SHP77 treated with DMSO at 0.1 percent for 48 hours (cell line): ENCODE measurements at places on chromosomes 13 and 19.

DNA sequence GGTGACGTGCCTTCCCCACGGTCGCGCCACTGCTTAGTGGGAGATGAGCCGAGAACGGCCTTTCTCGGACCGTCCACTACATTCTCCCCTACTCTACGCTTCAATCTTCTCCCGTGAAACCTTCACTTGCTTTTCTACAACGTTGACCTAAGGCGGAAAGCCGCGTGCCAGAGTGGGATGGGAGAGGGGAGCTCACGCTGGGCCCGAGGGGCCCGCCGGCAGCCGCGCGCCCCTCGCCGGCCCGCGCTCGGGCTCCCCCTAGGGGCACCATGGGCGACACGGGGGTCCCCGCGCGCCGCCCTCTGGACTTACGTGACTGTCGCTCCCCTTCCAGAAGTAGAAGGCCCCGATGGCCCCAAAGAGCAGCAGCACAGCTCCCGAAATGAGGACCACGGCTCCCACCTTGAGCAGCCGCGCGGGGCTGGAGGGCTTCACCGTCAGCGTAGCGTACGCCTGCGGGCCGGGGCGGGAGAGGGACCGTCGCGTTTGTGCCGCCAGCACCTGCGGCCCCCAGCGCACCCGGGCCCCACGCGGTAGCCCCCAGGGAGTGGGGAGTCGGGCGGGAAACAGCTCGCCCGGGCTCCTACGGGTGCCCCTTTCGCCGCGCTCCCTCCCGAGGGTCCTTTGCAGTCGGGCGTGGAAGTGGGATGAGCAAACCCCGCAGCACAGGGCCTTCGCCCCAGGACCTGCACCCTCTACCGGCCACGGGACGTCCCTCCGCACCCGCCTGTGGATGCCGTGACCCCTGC is 727 bp downstream of the CNMD start:
- DNase-seq: no peak

DNA sequence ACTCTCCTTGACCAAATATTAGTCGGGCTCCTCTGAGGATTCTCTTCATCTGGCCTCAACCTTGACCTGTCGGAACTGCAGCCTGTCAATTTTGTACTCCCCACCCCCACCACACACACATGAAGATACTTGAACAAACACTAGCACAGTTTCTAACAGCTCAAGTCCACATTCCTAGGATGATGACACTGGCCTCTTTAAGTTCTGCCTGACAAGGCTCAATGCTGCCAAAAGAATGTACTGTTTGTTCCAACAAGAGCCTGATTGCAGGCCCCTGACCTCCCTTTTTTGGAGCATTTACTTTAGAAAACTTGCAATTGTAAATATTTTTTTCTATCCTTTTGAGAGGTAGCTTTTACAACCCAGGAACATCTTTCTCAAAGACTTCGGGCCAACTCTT is 169.2 kb upstream of the IRS2 start:
- DNase-seq: no peak

GRCh38 chr19:38583219-38583984 is 34.4 kb downstream of the MAP4K1 start:
- no peak for DNase-seq

DNA sequence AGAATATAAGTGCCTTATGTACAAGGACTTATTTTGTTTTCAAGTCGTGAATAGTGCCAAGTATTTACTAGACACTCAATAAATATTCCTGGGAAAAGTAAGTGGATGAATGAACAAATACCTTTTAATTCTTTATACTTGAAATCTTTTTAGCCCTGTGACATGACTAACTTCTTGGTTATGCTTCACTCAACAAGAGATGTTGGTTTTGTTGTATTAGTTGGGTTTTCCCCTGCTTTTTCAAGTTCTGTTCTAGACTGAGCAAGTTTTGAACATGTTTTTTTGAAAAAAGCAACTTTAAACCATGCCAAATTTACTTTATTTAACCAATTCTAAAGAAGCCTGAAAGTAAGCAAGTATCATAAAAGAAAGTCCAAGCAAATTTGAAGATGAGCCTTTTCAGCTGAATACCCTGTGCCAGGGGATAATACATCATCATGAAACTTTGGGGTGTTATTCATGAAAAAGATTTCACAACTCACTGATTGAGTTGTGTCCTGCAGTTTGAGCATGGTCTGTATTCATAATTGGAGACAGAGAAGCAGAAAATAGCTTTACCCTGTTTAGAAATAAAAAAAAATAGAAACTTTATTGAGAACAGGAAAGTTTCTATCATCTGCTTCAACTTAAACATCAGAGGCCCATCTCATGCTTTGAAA is 11.1 kb downstream of the LMO7 start:
- DNase-seq: no peak

GRCh38 chr13:53612200-53612599 is 583.6 kb downstream of the OLFM4 start:
- no peak for DNase-seq

GRCh38 chr13:39971526-39971925 is 316.1 kb downstream of the COG6 start:
- DNase-seq: no peak

GRCh38 chr13:102484329-102484728 is 82.5 kb upstream of the FGF14 start:
- no peak for DNase-seq

- no peak for DNase-seq
Observed at GRCh38 chr19:1163934-1164683, 10.0 kb downstream of the SBNO2 start.
